ENCODE measurements at places on chromosomes 3 and 15.

DNA sequence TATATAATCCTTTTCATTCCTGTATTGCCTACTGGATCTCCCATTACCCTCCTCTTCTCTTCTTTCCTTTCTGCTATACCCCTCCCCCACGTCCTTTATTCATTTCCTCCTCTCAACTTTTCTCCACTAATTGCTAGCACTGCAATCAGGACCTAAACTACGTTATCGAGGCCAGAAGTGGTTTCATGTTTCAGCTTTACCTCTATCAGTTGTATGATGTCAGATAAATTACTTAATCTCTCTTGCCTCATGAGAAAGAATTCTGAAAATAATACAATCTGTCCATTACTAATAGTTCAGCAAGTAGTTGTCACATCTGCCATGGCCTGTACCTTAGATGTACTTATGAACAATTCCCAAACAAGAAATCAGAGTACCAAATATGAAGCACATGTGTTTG is 10.6 kb downstream of the POPDC2 start:
- DNase-seq = peak; percentile 19

DNA sequence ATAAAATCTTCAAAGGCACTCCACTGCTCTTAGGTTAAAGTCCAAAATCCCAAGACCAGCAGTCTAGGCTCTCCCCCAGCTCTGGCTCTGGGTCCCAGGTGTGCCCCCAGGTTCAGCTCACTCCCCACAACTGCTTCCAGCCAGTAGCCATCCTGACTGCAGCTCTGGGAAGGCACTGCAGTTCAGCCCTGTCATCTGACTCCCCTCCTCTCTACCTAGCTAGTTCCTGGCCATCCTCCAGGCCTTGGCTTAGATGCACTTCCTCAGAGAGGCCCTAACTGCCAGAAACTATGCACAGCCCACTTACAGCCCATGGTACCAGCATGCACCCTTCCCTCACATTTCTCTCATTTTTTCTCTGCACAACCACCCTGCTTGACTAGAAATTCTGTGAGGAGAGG is 25.5 kb downstream of the TBC1D2B start:
- DNase-seq = peak; percentile 27

DNA sequence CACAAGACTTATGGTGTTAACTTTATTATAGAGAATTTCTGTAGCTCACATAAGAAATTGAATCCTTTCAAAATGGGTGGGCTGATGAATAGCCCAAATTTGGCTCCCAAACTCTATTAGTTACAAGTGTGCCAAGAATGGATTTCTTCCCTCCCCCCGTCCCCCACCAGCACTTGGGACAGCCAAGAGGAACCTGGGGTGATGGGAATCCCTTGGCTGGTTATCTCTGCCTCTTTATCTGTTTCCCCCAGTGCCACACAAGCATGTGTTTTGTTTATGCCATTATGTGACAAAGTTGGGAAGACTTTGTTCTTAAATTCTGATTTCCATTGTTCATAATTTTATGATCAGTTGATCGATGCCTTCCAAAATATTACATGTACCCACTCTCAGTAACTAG is 28.3 kb downstream of the CMSS1 start:
- DNase-seq = no peak

GRCh38 chr15:67138891-67139855 is 73.8 kb downstream of the SMAD3 start:
- peak; percentile 79 for DNase-seq

GRCh38 chr3:10645800-10646199 is 140.4 kb upstream of the ATP2B2 start:
- DNase-seq = no peak

- no peak for DNase-seq
Measured at GRCh38 chr3:79835701-79836100, 67.9 kb upstream of the ROBO1 start.
